Head of caudate nucleus (tissue), 42 donors: ENCODE measurements at places on chromosomes 3 and 15.

DNA sequence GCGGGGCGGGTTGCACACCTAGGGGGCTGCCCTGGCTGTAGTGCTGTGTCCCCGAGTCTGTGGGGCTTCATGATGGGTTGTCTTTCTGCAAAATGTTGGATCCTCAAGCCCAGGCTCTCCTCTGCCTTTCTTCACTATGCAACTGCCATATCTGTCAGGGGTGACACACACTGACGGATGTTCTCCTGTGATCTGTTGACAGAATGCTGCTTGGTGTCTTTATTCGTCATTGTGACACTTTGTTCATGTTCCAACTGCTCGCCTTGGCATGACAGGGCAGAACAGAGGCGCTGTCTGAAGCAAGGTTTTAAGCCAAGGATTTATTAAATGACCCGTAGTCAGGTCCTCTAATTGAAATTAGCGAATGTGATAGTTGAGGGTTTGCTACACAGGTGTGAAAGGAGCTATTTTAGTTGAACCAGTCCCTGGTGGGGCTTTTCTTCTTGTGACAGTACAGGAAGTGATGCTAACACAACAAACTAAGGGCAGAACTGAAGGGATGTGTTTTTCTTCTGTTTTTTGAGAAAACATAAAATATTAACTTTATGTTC is 173.4 kb downstream of the MCTP2 start:
- no peak for DNase-seq

- no peak for DNase-seq
Observed at GRCh38 chr3:83807511-83807910, 1151.3 kb upstream of the CADM2 start.

GRCh38 chr15:32730677-32731654 is 13.2 kb downstream of the GREM1 start:
- no peak for DNase-seq

- DNase-seq = no peak
Observed at GRCh38 chr15:99174567-99175395, 69.9 kb downstream of the SYNM start.

DNA sequence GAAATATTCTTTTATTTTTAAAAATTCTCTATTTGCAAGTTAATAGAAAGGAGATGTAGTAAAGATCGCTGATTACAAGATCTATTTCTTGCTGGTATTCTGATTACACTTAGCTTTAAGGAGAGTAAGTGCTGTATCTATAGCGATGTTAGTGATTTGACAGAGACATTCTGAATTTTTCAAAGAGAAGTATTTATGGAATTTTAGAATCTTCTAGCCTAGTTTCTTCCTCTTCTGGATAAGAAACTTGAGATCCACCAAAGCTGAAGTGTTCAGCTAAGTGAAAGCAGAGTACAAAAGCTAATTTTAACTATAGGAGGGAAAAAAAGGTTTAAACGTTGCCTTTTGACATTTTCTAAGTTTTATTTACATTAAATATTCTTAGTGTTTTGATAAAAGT is 72.1 kb upstream of the RARB start:
- DNase-seq = no peak

DNA sequence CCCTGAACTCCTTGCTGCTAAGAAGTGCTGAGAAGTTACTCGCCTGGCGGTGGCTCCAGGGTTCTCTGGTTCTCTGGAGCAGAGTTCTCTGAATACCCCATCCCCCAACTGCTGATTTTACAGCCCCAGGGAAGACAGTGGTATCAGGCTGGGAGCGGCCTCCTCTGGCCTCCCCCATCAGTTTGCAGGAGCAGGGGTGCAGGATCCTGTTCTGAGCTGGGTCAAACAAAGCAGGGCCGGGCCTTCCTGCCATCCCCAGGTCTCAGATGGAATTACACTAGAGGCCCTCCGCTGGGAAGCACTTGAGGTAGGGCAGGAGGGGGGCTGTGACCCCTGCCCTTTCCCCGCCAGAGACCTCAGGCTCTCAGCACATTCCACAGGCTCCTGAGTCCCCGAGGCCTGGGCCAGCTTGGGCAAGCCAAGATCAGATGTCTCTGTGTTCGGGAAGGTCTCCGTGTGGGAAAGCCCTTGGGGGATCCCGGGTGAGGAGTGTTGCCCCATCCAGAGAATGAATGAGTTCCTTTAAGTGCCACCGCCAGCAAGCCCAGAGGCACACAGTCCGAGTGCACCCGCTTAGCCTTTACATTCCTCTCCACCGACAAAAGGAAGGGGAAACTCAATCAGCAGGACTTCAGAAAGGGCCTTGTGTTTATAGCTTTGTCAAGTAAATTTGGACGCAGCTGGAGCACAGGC is 149.9 kb downstream of the LRRK1 start:
- no peak for DNase-seq

- no peak for DNase-seq
Observed at GRCh38 chr3:184380627-184381260, 890 bp downstream of the CHRD start.

DNA sequence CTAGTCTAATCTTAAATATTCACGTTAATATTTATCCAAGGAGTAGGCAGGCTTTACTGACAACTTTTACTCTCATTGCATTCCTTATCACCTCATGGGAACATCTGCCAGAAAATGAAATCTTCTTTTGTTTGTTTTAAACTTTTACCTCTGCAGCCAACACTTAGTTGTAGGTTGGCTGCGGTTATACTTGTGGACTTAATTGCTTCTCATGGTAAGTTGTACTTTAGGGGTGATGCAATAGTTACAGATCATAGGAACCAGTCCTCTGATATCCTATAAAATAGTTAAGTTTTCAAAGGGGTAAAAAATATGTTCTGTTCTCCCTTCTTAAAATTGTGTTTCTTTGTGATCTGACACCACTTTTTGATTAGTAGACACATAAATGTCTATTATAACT is 321.9 kb downstream of the ZPLD1 start:
- no peak for DNase-seq

- no peak for DNase-seq
Observed at GRCh38 chr15:43998607-43999006, 171.8 kb downstream of the WDR76 start.

DNA sequence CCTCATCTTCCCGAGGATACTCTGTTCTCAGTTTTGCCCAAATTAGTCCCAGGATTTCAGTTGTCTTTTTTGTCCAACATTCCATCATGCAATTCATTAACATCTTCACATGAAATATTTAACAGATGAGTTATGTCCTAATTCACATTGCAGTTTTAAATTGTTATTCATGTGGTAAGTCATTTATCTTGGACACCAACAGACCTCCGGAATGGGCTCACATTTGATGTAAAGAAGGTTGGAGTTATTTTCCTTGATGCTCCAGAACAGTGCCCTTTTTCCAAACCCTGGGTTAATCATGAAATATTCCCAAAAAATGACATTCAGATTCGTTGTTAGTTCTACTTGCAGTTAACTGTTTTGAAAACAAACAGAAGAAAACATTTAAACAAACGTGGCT is 32.8 kb upstream of the LRTM1 start:
- DNase-seq = no peak

DNA sequence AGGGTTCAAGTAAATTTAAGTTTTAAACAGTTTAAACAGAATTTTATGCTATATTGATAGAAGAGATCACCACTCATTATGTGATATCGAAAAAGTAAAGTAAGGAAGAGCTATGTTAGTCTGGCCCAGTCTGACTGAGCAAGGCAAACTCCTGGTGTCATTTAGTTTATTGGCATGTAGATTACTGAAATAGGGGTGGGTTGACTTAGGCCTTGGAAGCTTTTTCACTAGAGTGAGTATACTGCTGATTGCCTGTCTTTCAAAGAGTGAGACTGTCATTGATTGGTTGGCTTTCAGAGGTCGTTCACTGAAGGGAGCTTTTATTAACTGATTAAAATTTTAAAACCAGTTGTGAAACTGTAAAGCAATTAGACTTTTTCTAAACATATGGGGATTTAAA is 294.5 kb downstream of the NAALADL2 start:
- no peak for DNase-seq

- no peak for DNase-seq
Observed at GRCh38 chr15:73799466-73799865, 46.3 kb upstream of the INSYN1 start.

GRCh38 chr3:30399394-30400181 is 206.8 kb upstream of the TGFBR2 start:
- no peak for DNase-seq

DNA sequence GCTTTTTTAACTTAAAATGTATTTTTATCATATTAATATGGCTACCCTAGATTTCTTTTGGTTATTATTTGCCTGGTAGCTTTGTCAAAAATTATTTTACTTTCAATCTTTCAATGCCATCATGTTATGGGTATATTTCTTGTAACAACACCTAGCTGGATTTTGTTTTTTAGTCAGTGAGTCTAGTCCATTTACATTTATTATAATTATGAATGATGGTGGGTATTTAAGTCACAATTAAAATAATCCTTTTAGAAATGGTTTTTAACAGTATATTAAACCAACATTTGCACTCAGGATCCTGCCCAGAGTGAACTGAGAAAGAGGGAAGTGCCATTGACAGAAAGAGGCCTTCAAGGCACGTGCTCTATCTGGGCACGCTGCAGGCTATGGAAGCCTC is 39.8 kb upstream of the NUDT16 start:
- no peak for DNase-seq

- no peak for DNase-seq
Observed at GRCh38 chr3:33144433-33144832, 30.6 kb downstream of the CRTAP start.

GRCh38 chr3:178947738-178948137 is 123.9 kb downstream of the ZMAT3 start:
- no peak for DNase-seq

GRCh38 chr3:109072194-109072593 is 45.7 kb downstream of the MORC1 start:
- DNase-seq = no peak

- DNase-seq = no peak
Observed at GRCh38 chr15:71784719-71785118, 25.6 kb upstream of the NR2E3 start.

DNA sequence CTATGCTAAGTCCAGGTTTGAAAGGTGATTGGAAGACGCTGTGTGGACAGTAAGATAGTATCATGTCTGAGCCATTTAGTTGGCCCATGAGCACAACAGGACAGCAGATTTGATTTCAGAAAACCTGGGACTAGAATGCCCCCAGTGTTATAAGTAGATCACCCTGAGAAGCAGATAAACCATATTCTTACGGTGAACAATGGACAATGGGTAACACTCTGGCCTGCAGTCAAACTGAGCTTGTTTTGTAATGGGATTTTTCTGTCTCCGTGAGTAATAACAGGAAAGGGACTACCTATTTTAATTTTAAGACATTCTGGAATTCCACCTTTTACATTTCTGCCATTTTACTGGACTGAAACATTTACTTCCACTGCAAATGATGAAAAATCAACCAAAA is 71.5 kb downstream of the LDHAL6B start:
- DNase-seq = no peak

DNA sequence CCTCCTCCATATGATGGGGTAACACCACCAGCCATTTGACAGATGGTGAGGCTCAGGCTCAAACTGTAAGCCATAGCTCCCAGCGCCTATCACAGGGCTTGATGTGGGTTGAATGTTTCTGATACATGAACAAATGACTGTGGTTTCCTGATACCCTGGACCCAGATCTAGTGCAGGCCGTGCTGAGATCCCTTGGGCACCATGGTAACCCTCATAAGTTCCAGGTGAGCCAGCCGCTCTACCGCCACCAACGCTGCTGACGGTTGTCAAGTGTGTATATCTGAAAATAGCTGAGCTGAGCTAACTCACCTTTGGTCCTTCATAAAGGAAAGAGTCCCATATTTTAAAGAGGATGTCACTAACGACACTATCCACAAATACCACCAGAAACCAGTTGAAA is 74.5 kb downstream of the TBC1D2B start:
- DNase-seq = no peak

- peak; percentile 16 for DNase-seq
Observed at GRCh38 chr15:28933710-28934445, 48.1 kb downstream of the APBA2 start.

GRCh38 chr3:32577581-32578556 is 7.2 kb upstream of the DYNC1LI1 start:
- no peak for DNase-seq

- DNase-seq = no peak
Observed at GRCh38 chr3:196321162-196321561, 3.1 kb upstream of the DYNLT2B start.

GRCh38 chr3:180961087-180961486 is 28.4 kb downstream of the DNAJC19 start:
- no peak for DNase-seq

GRCh38 chr15:101723171-101723873 is 951 bp downstream of the TARS3 start:
- no peak for DNase-seq

- peak; percentile 34 for DNase-seq
Observed at GRCh38 chr3:123658118-123658851, 73.4 kb upstream of the HACD2 start.
